Aorta (tissue), 5 donors: ENCODE measurements at places on chromosomes 13 and 19. TPM values are rescaled to one million over a fixed set of nuclear protein-coding genes. Genes with fewer than 3 reads are reported as not detected.

Gene GPC6
- total RNA-seq = 32.4 TPM

Gene EDNRB
- total RNA-seq = 39.9 TPM

Gene SLC10A2
- not detected for total RNA-seq

Gene ZNF540
- total RNA-seq = 10.2 TPM

Gene PIH1D1
- 74.7 TPM for total RNA-seq

Gene TNFSF11
- total RNA-seq = not detected

Gene RASAL3
- 6.3 TPM for total RNA-seq

Gene MIA
- 3.6 TPM for total RNA-seq

Gene ZNF784
- total RNA-seq = 5.3 TPM

Gene ABHD8
- 10.8 TPM for total RNA-seq

Gene WDFY2
- total RNA-seq = 15.3 TPM

Gene NUMBL
- total RNA-seq = 51.7 TPM

Gene ZIC5
- not detected for total RNA-seq

Gene ZNF256
- total RNA-seq = 5.7 TPM

Gene LIM2
- not detected for total RNA-seq

Gene KIR3DL2
- not detected for total RNA-seq

Gene ZNF878
- total RNA-seq = not detected

Gene DCT
- total RNA-seq = 0.54 TPM

Gene SMIM44
- not detected for total RNA-seq

Gene ALG5
- 27.6 TPM for total RNA-seq

Gene FCER2
- total RNA-seq = 0.36 TPM
